Stimulated activated CD8-positive, alpha-beta memory T cell treated with anti-CD3 and anti-CD28 coated beads, Interleukin-12 subunit alpha, Interleukin-12 subunit beta, amount 100 ng/mL, for 1 hour (primary cell): ENCODE measurements at places on chromosomes 2 and 18.

- DNase-seq = no peak
These were observed 400.8 kb upstream of the MMADHC start for GRCh38 chr2:149988361-149988760.

DNA sequence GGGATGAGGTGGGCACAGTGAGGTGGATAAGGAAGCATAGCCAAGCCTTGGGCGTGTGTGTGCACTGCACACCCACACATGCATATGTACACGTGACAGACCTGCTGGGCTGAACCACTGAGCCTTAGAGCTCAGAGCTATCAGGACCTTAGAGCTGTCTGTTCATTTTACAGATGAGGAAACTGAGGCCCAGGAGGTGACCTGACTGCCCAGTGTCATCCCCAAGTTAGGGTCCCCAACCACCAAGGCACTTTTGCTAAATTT is 8.2 kb upstream of the SNED1 start:
- DNase-seq = no peak

GRCh38 chr18:78688916-78689315 is 290.7 kb upstream of the SALL3 start:
- no peak for DNase-seq

- DNase-seq = no peak
These were observed 75.4 kb downstream of the CERKL start for GRCh38 chr2:181581534-181581933.

DNA sequence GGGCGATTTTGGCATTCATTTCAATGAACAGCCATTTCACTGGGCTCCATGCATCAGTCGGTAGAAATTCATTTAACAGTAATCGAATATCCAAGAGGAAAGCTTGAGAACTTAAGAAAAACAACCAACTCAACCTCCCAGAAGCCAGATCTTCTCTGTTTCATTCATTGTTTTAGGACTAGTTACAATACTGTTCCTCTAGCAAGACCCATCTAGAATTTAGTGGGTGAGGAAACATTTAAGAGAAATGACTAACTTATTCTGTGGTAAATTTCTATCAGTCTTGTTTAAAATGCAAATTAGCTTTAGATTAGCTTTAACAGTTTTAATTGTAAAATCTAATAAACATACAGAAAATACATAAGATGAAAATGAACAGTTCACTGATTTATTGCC is 81.4 kb upstream of the SMAD7 start:
- no peak for DNase-seq

- no peak for DNase-seq
These were observed 401.4 kb upstream of the POU3F3 start for GRCh38 chr2:104452558-104452957.

- no peak for DNase-seq
These were observed 58.6 kb downstream of the RMDN2 start for GRCh38 chr2:37983719-37984118.

- no peak for DNase-seq
These were observed 564 bp downstream of the TRABD2A start for GRCh38 chr2:84880395-84880644.

GRCh38 chr18:79639072-79639829 is 40.4 kb upstream of the CTDP1 start:
- DNase-seq = no peak

DNA sequence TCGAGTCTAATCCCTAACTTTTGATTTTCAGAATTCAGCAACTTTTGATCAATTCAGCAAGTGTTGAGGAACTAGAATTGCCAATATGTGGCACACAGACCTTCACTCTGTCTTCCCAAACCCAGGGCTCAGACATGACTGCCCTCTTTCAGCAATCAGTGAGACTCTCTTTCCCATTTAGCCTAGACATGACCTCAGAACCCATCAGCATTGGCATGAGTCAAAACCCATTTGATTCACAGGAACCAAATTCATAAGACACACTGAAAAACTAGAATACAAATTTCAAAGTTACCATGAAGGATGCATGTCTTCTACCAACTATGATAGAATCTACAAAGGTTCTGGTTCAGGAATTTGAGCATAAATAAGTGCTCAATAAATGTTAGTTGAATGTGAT is 113.6 kb upstream of the MAP3K20 start:
- no peak for DNase-seq

- no peak for DNase-seq
These were observed 135.5 kb downstream of the MEIS1 start for GRCh38 chr2:66570471-66570870.

DNA sequence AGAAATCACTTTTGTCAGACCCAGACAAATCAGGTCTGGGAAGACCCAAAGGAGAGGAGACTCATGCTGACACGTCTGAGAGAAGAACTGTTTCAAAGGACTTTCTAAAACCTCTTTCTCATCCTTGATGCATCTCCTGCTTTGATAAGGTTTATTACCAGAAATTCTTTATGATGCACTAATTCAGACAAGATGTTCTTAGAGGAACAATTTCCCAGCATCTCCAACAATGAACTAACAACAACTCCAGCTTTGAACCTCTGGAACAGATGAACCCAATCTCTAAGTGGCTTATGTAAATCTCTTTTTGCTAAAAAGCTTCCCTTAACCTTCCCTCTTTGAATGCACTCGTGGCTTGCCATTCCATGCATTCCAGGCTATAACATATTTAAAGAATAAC is 15.9 kb upstream of the SERPINB11 start:
- DNase-seq = no peak

GRCh38 chr2:217168496-217168895 is 308.6 kb upstream of the TNP1 start:
- no peak for DNase-seq

DNA sequence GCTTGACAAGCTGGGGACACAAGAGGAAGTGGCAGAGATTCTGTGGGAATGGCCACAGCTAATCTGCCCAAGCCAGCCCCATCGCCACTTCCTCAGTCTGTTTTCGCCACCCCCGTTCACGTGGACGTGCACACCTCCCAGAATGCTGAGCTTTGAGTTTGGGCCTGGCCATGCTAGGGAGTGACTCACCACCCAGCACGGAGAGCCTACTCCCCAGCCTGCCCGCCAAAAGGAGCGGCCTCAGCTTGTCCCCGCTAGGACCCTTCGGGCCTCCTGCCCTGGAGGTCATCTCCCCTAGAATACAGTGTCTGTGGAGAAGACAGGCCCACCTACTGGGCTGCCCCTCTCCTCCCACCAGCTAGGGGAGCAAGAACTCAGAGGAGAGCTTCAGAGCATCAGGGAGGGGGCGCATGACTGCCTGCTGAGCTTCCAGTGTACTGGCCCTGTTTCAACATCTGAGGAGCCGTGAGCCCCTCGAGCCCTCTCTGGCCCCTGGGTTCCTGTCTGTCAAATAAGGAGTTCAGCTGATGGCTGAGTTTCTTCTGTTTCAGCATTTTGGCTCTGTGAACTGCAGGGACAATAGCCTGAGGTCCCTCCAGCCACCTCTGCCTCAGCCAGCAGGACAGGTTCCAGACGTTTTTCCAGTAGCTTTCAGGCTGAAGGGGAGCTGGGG is 5.1 kb downstream of the SLC35F6 start:
- DNase-seq = no peak

GRCh38 chr2:215780313-215780712 is 233.0 kb downstream of the MREG start:
- no peak for DNase-seq

GRCh38 chr18:11672846-11673454 is 16.1 kb upstream of the GNAL start:
- no peak for DNase-seq

DNA sequence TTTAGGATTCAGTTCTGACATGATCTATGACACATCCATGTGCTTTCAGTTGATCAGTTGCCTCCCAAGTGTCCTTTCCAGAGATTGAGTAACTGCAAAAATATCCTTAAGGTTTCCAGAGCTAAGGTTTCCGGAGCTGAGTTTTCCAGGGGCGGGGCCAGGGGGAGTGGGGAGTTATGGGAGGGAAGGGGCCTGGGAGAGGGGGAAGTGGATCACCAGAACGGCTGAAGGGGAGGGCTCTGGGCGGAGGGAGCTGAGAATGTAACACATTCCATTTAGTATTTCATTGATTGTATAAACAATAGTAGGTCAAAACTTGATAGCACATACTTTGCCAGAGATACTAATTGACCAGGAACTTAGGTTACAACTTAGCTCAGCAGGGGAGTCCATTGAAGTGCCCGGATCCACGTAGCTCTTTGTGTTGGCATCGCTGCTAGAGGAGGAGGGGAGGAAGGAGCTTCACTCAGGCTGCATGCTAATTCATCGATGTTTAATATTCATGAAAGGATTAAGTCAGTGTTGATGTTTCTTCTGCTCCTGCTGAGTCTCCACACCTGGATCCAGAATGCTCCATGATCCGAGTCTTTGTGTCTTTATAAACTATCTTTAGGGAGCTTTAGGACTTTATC is 289.8 kb downstream of the ALPK2 start:
- no peak for DNase-seq

- DNase-seq = peak; percentile 84
These were observed 2.1 kb downstream of the ARID5A start for GRCh38 chr2:96538487-96539214.
